ENCODE measurements at places on chromosomes 2 and 18.

- no peak for DNase-seq
Observed at GRCh38 chr2:45653122-45653913, 1.8 kb downstream of the PRKCE start.

DNA sequence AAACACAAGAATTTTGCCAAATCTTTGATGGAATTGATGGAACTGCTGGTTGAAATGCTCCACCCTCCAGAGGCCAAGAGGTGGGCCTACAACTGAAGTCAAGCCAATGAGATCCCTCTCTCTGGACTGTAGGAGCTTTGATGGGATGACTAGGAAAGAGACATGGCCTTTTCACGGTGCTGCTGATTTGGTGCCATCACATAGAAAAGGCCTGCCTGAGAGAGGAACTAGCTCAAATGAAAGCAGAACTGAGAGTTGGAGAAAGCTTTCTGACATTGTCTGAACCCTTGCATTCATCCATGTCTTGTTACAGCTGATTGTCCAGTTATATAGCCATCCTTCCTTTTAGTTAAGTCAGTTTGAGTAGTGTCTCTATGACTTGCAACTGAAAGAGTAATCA lies 283.8 kb upstream of the LYPD1 start:
- no peak for DNase-seq

DNA sequence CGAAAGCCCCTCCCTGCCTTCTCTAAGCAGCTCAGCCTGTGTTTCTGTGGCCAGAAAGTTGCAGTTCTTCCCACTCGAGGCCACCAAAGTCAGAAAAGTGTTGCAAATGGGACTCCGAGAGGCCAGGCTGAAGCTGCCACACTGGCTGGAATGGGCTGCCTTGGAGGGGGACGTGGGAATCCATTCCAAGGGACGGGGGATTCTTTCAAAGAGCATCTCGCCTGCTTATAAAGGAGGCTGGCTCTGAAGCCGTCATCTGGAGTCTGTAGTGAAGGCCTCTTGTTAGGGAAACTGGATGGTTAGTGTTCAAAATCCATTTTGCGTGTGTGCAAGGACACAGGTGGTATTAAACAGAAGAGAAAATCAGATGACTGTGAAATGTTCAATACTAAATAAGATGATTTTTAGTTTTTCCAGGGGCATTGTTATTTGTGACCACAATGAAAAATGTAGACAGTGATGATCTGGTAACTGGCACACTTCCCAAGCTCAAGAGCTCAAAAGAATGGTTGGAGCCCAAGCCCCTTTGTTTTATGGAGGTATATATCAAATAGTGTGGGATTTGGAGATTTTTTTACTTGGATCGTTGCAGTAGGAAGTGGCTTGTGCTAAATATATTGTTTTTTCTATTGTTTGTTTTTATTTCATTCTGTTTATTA lies 782 bp downstream of the FAM228B start:
- no peak for DNase-seq

DNA sequence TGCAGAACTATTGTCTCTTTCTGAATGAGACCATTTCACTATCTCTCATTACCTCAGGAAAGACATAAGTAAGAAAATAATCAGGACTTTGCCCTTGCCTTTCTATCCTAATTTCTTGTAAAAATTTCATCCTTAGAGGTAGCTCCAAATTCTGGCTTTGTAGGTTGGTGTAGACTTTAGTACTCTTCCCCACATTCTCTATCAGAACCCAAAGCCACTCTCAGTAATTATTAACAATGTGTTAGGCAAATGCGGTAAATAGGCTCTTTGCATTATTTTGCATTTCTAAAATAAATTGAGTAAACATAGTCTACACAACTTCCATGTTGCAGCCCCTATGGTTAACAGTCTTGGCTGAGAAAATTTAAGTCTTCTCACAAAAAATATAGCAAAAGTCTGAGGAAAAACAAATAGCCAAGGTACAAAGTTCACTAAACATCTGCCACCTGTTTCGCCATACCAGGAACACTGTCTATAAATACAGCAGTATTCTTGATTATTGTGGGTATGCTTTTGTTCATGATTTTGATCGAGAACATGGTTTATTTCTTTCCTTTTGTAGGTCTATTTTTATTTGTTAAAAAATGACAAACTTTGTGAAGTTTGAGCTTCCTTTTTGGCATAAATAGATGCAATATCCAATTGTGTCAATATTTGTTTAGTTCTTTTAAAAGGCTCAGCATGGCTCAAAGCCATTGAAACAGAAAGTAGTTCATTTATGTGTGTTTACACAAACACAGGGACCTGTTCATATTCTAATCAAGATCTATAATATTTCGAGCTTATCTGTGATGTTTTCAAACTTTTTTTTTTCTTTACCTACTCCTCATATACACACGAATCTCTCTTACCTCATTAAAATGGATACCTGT lies 1061.5 kb downstream of the CNTNAP5 start:
- no peak for DNase-seq

GRCh38 chr2:66255136-66255535 lies 179.8 kb upstream of the MEIS1 start:
- no peak for DNase-seq

- no peak for DNase-seq
Observed at GRCh38 chr2:166088634-166089033, 39.2 kb downstream of the SCN1A start.

DNA sequence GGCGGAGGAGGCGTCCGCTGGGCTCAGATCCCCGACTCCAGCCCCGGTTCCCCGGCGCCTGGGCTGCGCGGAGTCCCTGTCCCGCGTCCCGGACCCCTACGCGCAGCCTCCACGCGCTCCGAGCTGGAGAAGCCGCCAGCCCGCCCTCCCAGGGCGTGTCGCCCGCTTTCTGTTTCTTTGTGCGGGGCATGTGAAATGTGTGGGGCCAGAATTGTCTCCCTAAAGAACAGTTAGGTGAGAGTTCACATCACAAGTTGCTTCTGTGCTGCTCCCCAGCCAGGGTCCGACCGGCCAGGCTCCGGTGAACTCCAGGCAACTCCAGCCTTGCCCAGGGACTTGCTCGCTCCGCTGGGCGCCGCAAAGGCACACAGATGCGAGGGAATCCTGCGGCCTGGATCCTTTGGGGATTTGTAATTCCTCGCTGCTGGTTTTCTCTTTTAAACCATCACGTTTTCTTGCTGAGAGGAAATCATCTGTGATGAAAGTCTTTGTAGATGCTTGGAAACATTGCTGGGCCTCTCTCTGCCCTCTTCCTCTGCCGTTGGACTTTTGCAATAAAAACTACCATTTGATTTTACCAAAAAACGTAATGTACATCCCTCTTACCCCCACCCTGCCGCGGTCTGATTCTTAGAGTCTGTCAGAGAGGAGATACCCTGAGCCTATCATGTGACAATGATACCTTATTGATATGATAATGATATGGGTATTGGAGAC lies 631 bp downstream of the GYPC start:
- DNase-seq: no peak

Data from PC-9 (cell line).